Left forelimb (tissue), 1 donor: ENCODE measurements at places on chromosomes 12 and 14.

- no peak for DNase-seq
Measured at GRCh38 chr14:51674294-51675002, 22.7 kb downstream of the FRMD6 start.

GRCh38 chr12:104243551-104243950 is 28.0 kb downstream of the TXNRD1 start:
- no peak for DNase-seq

GRCh38 chr12:68137335-68137830 is 22.2 kb downstream of the IFNG start:
- no peak for DNase-seq

GRCh38 chr14:58805057-58805456 is 167.3 kb downstream of the DACT1 start:
- DNase-seq, result no peak

- DNase-seq, result no peak
Measured at GRCh38 chr12:32455607-32456071, 56.3 kb downstream of the FGD4 start.

GRCh38 chr14:68396461-68396860 is 396.4 kb downstream of the ZFP36L1 start:
- DNase-seq, result no peak

- no peak for DNase-seq
Measured at GRCh38 chr12:48285751-48286650, 64.7 kb downstream of the ZNF641 start.

DNA sequence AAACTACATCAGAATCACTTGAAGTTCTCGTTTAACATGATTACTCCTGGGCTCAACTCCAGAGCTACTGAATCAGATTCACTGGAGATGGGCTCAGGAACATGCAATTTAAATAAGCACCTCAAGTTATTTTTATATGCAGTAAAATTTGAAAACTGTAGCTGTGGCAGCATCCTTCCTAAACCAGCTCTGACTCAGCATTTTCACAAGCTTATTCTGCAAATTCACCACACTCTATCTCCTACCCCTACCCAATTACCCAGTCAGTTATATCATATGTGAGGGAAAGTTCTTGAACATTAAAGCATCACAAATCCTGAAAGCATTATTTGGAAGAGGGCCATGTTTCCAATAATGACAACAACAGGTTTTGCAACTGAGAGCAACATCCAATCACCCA is 24.2 kb upstream of the LRRC9 start:
- no peak for DNase-seq
